ENCODE measurements at places on chromosomes 4 and X.
A peak's percentile ranks its signal among the peaks of the same experiment; 100 is the strongest.

- no peak for DNase-seq
Measured at GRCh38 chr4:100936661-100937375, 410.5 kb downstream of the PPP3CA start.

GRCh38 chr4:73221734-73222133 lies 36.9 kb downstream of the ANKRD17 start:
- no peak for DNase-seq

DNA sequence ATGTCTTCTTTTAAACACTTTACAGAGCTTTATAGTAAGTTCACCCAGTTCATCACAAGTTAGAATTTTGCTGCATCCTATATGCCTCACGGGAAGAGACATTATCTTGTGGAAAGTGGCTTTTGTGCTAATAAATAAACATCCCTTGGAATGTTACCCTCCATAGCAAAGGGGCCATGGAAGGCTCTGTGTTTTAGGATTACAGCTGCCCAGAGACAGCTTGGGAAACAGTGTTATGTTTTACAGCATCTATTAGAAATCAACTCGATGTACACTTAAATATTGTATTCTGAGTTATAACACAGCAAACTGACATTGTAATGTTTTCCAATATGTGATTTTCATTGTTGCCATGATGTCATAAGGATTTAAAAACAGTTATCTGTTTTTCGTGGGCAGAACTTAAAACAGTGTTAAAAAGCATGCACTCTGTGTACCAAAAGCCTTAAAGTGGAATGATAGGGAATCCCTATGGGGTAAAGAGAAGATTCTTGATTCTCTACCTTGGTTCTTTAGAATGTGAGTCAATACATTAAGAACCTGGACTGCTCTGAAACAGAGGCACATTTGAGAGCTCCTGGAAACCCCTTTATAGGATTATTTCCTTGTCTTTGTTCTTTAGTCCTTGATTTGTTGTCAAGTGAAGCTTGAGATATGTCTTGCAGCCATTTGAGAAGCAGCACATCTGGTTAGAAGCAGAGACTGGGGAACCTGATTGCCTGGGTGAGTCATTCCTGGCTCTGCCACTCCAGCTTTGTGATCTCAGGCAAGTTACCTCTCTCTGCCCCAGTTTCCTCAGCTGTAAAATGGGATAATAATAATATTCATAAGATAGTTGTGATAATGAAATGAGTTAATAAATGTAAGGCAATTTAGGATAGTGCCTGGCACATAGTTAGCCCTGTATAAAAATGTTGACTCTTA lies 41.6 kb downstream of the ARHGAP10 start:
- DNase-seq, result no peak

GRCh38 chr4:182245541-182246215 lies 2.5 kb downstream of the TENM3 start:
- DNase-seq, result no peak

DNA sequence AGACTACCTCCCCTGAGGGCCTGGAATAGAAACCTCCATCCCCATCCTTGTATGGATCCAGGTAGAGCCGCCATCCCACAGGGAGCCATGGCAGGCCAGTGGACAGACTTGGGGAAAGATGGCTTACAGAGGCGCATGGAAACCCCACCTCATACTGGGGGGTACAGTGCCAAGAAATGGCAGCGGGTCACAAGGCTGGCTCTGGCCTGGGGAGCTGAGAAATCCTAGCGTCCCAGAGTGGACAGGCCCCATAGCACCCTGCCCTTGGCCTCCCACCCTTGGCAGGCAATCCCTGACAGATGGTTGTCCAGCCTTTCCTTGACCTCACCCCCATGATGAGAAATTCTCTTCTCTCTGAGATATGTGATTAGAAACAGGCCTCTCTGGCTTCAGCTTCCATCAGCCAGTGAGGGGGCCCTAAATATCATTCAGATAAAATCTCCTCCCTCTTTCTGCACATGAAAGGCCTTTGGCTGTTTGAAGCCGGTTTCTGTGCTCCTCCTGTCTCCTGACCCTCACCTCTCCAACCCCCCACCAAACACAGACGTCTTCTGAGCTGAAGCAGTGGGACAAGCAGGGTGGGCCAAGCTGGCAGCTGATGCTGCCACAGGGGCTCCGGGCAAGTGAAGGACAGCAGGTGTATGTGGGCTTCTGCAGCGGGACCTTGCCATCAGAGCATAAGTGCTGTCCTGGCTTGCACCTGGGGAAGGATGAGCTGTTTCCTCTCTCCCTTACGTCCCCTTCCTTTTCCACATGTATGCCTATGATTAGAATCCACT lies 204.4 kb upstream of the MAMLD1 start:
- DNase-seq, result no peak

GRCh38 chr4:181119186-181119585 lies 1124.0 kb upstream of the TENM3 start:
- DNase-seq, result no peak

GRCh38 chrX:42803320-42803719 lies 25.4 kb upstream of the PPP1R2C start:
- DNase-seq, result no peak

DNA sequence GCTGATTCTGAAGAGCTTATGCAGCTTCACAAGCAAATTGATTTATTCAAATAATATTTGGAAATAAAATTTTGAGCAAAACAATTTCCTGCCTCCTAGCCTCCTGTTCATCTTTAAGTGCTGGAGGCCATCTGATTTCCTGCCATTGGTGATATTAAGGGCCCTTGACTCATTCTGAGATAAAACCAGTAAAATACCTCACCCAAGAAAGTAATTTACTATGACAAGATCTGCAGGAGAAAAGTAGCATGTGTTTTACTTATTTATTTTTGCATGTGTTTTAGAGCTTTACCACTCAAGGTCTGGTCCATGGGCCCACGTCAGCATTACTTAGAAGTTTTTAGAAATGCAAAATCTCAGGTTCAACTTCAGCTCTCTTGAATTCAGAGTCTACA lies 67.7 kb downstream of the DCLK2 start:
- DNase-seq, result no peak

GRCh38 chr4:151908734-151909497 lies 148.1 kb upstream of the GATB start:
- DNase-seq, result no peak

- DNase-seq, result no peak
Measured at GRCh38 chr4:101198682-101199339, 148.5 kb downstream of the PPP3CA start.

DNA sequence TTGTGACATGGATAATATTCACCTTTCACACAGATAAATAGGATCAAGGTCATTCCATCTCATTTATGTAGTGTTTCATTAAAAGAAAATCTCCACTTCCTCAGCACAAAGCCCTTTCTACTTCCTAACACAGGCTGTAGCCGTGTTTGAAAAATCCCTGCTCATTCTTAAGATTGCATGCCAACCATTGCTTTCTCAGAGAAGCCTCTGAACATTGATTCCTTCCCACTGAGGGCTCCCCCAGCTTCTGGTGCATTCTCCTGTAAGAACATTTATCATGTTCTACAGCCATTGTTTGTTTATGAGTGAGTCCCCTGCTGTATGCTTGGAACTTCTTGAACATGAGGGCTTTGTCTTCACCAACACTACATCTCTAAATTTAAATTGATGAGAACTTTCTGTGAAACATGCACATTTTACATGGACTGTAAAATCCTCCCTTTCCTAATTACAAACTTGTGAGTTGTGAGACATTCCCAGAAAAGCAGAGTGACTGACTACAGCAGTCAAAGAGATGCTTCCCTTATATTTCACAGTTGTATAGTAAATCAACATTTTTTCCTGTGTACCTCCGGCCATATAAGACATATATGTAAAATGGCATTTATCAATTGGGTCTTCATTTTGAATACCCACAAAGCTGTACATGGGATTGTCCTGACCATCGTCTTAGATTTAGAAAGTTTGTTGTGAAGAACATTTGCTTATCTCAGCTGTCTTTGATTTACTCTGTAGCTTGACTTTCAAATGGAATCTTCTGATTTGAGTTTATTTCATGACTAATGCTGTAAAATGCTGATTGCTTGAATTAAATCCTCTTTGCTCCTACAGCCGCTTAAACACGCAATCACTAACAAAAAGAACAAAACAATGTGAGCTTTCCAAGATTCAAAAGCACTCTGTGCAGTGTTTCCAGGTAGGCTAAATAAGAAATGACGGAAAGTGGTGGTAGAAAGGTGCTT lies 600.5 kb upstream of the SLIT2 start:
- DNase-seq, result no peak

DNA sequence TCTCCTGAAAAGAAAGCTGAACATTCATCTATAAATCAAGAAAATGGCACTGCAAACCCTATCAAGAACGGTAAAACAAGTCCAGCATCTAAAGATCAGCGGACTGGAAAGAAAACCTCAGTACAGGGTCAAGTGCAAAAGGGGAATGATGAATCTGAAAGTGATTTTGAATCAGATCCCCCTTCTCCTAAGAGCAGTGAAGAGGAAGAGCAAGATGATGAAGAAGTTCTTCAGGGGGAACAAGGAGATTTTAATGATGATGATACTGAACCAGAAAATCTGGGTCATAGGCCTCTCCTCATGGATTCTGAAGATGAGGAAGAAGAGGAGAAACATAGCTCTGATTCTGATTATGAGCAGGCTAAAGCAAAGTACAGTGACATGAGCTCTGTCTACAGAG lies 28.6 kb downstream of the PAQR3 start:
- no peak for DNase-seq

DNA sequence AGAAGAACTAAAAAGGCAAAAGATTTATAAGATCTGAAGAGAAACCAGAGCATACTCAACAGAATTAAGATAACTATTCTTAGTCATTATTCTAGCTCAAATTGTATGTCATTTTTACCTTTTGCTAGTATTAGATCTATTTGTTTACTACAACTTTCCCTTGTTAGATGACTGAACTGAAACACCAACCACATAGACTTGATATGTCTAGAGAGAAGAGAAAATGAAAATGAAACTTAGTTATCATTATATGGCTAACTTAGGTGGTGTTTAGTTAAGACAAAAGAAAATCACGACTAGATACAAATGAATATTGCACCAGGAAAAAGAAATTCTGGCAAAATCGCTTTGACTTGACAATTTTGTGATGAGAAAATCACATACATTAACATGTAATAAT lies 690.8 kb downstream of the PCDH18 start:
- DNase-seq, result no peak

DNA sequence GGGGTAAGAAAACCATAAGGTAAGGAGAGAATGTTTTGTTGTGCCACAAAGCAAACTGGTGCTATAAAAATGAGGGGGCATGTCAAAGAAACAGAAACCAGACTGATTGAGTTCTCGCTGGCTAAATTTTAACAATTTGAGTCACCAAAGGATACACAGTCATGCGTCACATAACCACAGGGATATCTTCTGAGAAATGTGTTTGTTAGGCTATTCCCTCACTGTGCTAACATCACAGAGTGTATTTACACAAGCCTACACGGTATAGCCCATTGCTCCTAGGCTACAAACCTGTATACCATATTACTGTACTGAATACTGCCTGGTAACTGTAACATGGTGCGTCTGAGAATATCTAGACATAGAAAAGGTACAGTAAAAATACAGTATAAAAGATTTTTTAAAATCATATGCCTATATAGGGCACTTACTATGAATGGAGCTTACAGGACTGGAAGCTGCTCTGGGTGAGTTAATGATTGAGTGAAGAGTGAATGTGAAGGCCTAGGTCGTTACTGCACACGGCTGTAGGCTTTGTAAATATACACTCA lies 50.1 kb downstream of the FBXW7 start:
- DNase-seq, result peak; percentile 23

DNA sequence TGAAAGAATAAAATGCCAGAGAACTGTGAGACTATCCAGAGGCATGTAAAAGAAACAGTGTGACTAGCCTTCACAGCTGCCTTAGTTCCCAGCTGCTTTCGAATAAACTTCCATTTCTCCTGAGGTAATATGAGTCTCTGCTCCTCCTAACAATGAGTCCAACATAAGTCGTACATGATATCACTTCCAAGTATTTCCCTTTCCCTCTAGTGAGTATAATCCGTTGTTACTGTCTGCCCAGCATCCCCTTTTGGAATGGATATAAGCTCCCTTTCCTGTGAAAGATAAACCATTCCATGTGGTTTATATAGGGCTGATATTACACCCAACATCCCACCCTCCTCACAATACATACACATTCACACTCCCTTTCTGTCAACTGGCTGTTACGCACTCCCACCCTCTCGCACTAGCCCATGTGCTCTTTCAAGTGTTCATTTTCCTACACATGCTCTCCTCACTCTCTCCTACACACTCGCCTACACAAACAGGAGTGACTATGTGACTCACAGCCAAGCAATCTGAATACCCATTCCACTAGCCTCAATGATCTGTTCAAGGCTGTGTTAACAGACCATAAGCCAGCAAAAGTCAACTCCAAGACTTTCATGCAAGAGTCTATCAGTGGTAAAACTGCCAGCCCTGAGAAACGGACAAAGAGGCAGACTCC lies 5.0 kb downstream of the NAF1 start:
- DNase-seq, result no peak

GRCh38 chrX:10722851-10723250 lies 102.5 kb upstream of the MID1 start:
- peak; percentile 28 for DNase-seq

- no peak for DNase-seq
Measured at GRCh38 chr4:107183155-107183774, 147.2 kb upstream of the DKK2 start.

DNA sequence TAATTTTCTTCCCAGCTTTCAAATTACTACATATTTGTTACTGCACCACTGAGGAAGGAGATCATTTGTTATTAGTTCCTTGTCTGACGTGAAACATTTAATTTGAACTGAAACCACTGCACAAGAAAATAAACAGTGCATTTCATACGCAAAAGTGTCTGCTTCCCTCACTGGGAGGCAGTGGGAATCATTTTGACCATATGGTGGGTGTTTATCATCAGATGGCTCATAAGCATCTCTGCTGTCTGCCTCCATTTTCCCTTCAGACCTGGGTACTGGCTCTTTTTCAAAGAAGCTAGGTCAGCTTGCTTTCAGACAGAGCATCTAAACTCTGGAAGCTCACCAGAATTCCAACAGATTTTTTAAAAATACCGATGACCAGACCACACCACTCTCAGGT lies 135.2 kb downstream of the PCDH19 start:
- no peak for DNase-seq

- DNase-seq, result no peak
Measured at GRCh38 chrX:16733013-16733412, 13.6 kb downstream of the SYAP1 start.

DNA sequence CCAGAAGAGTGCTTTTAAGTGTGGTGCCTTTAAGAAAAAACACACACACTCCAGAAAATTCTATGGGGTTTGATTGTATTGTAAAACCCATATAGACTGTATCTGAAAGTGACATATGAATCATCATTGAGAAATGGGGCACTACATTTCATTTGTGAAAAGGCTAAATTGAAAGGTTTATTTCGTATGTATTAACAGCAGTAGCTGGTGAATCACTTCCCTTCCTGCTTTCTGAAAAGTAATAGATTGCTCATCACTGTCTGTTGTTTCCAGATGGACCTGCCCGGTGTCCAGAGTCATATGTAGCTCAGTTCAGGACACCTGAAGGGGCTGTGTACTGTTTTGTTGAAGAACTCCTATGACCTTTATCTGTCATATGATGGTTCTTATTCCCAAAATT lies 28.1 kb upstream of the HPRT1 start:
- DNase-seq, result no peak
